ENCODE measurements at places on chromosomes 3 and 15.

DNA sequence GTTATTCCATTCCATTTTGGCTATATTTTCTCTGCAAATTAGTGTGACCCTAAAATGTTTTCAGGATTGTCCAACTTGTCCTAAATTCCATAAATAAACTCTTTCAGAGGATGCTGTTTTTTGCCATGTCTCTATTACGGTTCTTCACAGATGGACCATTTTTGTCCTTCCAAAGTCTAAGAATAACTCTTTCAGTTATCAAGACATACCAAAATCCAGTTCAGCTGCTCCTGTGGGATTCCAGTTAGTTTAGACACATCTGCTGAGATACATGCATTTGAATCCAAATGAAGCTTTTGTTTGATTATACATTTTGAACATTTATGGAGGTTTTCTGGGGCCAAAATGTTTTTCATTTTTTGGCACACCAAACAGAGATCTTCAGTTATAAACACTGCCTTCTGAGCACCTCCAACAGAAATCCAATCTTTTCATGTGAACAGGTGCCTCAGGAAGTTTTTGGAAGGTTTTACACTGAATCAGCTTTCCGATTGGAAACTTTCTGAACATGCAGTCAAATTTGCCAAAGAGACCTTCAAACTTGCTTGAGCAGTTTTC is 80.7 kb downstream of the TIGIT start:
- DNase-seq, result no peak

- DNase-seq, result peak; percentile 5
Observed at GRCh38 chr3:149657321-149657925, 402 bp downstream of the WWTR1 start.

GRCh38 chr3:192332386-192333291 is 394.7 kb downstream of the FGF12 start:
- no peak for DNase-seq

DNA sequence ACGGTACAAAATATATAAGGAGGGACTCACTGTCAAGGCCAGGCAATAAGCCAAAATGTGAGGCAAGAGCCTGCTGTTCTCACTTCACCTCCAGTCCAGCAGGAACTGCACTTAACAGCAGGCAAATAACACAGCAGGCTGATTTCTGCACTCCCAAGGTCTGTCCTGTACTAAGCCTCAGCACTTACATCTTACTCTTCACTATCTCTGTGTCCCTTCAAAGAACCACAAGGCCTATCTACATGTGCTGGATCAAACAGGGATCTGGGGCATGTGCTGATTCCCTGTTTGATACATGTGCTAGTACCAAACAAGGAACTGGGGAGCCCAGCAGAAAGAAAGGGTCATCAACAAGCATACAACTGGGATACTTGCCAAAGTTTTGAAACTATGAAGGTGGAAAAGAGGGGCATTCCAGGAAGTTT is 22.2 kb downstream of the UACA start:
- no peak for DNase-seq

DNA sequence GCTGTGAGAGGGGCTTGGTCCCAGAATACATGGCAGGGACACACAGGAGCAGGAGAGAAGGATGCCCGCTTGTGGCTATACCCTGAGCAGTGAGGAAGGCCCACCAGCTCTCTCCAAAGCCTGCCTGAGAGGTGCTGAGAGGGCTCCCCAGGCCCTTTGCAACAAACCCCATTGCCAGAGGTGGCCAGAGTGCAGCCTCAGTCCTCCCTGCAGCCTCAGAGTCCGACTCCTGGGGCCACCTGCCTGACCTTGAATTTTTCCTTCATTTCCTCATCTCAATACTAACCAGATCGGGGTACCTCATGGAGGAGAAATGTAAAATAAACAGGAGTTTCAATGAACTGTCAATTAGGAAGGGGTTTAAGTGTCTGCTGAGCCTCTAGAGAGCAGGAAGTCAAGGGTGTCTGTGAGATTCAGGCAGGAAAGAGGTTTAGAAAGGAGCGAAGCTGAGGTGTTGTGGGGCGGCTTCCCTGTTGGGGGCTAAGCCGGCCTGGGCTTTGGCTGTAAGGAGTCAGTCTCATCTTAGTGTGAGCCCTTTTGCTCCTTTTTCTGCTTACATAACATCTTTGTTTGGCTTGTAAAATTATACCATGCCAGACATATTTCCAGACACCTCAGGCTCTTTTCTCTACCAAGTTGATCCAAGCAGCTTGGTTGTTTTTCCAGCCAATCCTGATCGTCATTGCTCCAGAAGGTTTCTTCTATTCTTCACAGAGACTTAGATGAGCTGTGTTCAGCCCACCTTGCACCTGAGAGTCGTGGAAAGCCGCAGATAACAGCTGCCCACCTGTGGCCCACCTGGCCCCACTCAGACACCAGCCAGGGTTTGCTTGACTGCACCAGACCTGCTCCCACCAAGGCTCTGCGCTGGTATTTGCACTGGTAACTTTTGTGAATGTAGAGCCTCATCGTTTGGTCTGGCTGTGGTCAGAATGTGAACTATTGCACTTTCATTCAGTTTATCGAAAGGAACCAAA is 36.7 kb downstream of the CMTM7 start:
- DNase-seq, result peak; percentile 52

DNA sequence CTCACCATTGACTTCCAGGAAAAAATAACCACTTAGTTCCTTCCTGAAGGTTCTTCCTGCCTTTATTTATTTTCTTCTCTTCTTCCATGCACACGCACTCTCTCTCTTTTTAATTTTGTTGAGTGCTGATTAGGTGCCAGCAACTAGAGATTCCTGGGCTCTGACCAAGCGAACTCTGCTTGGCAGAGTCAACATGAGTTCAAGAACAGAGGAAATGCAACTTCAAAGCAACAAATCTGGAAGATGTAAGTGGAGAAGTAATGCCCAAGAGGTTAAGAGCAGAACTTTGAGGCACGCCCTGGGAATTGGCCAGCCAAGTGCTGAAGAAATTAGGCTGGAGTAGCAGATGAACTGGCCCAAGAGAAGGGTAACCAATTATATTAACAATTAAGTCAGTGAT is 8.5 kb downstream of the ERC2 start:
- no peak for DNase-seq

DNA sequence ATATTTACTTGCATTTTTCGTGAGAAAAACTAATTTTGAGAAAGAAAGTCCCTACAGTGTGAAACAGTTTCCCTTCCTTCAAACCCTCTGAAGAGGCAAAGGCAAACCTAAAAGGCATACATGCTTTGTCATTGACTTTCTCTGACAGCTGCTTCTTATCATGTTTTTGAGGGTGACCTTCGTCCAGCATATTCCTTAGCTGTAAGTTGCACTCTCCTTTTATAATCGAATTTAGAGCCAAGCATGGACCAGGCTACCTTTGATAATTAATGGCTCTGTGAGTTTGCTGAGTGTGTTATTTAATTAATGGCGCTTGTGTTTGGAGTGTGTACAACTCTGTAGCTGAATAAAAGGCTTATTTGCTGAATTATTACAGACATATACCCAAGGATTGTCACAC is 684.2 kb upstream of the CFAP20DC start:
- DNase-seq, result no peak

- peak; percentile 5 for DNase-seq
Observed at GRCh38 chr3:193593668-193594030, 641 bp downstream of the OPA1 start.

- peak; percentile 78 for DNase-seq
Observed at GRCh38 chr3:50316657-50317242, 5.8 kb downstream of the HYAL2 start.

GRCh38 chr15:57735891-57736290 is 29.4 kb downstream of the POLR2M start:
- no peak for DNase-seq

DNA sequence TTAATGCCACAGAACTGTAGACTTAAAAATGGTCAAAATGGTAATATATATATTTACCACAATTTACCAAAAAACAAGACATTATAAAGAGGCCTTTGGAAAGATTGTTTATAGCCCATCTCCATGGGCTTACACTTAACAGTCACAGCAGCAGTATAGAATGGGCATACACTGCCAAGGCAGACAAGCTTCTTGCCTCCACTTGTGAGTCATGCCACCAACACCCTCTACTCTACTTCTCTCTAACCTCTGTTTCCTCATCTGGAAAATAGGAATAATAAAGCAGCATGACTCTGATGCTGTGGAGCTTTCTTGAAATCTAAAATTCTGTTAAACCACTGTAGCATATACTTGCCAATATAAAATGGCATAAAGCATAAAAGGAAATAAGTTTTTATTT is 14.4 kb upstream of the GPR156 start:
- DNase-seq, result no peak

DNA sequence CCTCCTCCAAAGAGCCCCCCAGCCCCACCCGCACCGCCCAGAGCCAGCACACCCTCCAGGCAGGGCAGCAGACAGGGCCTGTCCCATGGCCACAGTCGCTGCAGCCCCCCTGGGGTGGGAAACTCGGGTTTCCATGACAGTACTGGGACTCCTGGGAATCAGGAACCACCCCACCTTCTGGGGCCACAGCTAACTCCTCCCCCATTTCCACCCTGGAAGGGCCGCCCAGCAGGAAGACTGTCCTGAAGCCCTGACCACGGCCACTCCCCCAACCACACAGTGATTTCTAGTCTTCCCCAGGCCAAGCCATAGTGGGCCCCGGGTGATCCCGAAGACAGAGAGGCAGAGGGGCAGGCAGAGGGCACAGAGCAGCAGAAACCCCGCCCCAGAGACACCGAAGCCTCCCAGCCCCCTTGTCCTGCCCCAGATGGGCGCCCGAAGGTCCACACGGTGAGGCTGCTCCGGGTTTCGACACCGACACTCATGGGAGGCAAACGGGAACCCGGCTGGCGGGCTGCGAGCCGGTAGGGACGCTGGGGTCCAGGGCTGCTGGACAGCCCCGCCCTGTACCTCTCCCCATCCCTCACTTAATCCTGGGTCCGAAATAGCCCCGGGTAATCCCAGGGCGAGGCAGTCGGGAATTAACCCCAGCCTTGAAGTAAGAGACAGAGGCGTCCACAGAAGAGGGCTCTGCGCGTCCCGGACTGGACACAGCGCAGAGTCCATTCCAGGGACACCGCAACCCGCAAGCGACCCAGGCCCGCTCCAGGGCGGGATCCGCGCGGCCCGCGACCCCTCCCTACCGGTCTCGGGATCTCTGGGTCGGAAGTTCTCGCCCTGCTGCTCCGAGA is 138.4 kb downstream of the NUP210 start:
- DNase-seq, result no peak

DNA sequence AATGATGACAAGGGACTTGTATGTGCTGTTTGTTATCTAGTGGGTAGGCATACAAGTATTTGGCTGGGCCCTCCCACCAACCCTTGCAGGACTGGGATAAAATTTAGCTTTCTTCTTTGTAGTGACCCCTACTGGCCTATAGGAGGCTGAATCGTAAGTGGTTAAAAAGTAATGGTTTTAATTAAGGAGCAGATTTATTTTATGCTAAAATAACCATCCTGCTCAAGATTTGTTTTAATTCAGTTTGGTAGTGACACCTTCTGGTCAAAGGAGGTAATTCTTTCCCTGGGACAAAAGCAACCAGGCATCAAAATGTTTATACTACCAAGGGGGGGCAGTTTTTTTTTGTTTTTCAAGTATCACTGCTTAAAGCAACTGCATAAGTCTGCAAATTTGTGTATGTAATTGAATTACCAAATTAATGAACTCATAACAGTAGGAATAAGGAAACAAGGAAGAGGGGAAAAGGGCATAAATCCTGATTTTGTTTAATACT is 70.7 kb downstream of the TOP2B start:
- DNase-seq, result no peak

DNA sequence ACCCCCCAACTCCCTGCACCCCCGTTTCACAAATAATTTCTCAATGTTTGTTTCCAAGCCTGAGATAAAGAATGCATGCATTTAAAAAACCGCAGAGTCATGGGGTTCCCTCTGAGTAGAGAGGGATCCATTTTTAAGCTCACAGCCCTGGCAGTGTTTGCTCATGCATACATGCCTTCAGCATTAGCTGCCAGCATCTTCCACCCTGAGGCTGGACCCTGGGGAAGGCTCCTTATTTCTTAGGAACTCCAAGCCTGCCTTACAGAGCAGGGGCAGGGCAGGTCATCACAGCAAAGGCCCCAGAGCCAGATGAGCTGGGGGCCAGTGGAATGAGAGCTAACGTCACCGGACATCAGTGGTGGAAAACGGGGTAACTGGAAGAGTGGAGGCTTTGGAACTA is 31.3 kb downstream of the TLE3 start:
- no peak for DNase-seq

DNA sequence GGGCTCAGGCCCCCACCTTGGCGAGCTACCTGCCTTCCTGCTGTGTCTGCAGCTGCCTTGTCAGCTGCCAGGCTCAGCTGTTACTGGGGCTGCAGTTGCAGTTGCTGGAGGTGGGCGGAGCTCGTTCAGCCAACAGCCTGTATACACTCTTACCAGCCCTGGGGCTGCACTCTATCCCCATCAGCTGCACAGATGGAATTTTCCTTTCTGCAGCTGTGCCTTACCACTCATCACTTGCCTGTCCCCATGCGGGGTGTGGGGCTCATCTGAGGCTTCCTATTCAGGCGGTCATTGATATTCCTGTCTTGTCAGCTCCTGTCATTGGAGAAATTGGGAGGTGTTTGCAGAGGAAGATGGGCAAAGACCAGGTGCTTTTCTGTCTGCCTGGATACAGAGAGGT is 9.1 kb upstream of the SYN2 start:
- DNase-seq, result no peak

Measured in activated gamma-delta T cell treated with Interleukin-2 at 50 U/mL for 16 hours (primary cell).